Activated gamma-delta T cell treated with Interleukin-2 at 50 U/mL for 16 hours (primary cell): ENCODE measurements at places on chromosomes 7 and 10.

DNA sequence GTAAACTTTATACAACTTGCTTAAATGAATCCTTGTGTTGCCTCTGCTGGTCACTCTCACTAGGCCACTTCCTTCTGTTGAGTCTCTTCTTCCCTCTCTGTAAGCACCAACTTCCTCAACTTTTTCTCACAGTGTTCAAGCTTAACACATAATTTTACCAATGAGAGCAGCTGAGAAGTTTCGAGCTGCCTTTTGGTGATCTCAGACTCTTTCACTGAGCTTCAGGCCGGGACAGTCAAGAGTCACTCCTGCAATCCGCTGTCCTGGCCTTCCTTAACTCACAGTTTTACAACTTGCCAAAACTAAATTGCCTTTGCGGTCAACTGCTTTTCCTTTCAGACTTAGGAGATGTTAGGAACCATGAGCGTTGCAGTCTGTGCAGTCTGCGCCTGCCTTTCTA, 47.4 kb downstream of the PRPF18 start:
- no peak for DNase-seq

DNA sequence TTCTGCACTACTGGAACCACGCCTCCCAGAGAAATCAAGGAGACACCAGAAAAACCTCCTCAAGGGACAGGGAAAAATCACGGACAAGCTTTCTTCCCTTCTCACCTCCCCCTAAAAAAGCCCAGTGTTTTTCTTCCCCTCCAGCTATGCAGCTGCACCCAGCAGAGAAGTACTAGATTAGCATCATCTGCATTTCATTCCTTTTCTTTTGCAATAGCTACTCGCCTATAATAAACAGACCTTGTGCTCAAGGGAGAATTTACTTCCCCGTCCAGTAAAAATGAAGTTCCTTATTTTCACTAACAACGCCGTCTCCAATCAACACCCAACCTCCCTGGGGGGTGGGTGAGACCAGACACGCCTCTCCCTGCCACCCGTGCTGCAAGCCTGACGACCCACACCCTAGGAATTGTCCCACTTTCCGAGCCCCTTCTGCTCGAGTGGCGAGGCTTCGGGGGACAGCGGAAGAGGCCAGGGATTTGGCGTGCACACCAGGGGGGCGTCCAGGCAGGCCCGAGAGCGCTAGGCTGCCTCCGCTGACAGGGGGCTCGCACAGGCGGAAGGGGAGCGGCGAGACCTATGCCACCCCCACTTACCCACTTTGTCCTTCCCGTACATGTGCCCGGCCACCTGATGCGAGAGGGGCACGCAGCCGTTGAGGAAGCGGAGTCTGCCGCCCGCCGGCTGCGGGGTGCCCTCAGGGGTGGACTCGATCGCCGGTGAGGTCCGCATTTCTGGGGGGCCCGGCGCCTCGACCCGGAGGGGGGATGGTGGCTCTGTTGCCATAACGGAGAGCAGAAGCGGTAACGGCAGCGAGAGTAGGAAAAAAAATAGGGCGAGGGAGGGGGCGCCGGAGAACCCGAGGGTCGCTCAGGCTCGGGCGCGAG, 625 bp downstream of the IPMK start:
- DNase-seq, result peak; percentile 37

DNA sequence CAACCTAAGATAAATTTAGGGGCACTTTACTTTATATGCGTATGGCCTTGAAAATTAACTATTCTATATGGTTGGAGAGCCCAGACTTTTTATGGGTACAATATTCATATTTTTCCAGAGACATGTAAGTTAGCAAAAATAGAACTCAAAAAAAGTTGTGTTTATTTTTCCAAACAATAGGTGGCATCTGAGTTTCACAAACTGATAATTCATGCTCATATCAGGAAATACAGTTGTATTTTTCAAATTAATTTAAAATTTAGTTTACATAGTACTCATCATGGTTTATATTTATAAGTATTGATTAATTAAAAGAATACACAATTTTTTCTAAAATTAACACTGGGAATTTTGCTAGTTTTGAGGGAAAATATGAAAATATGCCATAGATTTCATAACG, 34.6 kb downstream of the ANKRD7 start:
- no peak for DNase-seq

GRCh38 chr10:68303849-68304412, 27.9 kb upstream of the HNRNPH3 start:
- no peak for DNase-seq

DNA sequence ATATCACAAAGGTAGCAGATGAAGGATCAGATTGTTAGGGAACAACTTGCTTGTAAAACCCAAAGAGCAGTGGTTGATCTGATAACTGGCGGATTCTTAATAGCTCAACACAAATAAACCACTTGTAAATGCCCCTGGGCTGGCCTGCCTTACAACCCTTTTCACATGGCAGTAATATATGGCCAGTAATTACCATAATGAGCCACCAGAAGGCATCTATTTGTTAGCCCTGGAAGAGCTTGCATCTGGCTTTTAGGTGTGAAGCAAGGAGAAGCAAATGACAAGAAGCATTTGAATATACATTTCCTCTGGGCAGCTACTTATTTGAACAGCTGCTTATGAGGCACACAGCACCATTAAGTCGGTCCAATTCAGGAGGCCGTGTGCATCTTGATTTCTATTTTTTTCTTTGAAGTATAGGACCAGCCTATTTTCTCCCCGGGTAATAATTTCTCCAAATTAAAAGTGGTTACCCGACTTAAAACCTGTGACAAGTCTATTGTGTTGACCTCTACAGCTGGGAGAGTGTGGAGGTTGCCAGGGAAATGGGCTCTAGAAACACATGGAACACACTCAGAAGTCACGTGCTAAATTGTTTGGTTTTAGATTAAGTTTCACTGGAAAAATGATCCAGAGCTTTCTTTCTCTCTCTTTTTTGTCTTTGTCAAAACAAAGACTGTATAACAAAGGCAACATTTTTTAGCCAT, 113.4 kb downstream of the SEM1 start:
- no peak for DNase-seq

- no peak for DNase-seq
Measured at GRCh38 chr10:98195120-98195519, 60.7 kb downstream of the R3HCC1L start.

- DNase-seq, result no peak
Measured at GRCh38 chr7:65554-65953, 126.8 kb upstream of the FAM20C start.

- no peak for DNase-seq
Measured at GRCh38 chr10:100901051-100901450, 11.7 kb upstream of the SLF2 start.

DNA sequence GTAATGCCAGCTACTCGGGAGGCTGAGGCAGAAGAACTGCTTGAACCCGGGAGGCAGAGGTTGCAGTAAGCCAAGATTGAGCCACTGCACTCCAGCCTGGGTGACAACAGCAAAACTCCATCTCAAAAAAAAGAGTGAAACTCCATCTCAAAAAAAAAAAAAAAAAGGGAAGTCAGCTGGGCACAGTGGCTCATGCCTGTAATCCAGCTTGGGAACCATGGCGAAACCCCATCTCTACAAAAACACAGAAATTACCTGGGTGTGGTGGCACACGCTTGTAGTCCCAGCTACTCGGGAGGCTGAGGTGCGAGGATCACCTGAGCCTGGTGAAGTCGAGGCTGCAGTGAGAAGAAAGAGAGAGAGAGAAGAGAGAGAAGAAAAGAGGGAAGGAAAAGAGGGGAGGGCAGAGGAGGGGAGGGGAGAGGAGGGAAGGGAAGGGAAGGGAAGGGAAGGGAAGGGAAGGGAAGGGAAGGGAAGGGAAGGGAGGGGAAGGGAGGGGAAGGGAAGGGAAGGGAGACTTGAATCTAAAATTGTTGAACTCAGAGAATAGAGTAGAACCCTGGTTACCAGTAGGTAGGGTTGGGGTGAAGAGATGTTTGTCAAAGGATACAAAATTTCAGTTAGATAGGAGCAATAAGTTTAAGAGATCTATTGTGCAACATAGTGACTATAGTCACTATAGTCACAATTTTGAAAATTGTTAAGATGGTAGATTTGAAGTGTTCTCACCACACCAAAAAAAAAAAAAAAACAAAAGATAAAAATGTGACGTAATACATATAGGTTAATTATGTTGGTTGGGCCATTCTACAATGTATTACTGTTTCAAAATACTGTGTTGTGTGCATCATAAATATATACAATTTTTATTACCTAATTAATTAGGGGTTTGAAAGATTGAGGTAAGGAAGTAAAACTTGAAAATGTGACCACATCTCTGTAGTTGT, 2.5 kb downstream of the SLC16A9 start:
- DNase-seq, result no peak

DNA sequence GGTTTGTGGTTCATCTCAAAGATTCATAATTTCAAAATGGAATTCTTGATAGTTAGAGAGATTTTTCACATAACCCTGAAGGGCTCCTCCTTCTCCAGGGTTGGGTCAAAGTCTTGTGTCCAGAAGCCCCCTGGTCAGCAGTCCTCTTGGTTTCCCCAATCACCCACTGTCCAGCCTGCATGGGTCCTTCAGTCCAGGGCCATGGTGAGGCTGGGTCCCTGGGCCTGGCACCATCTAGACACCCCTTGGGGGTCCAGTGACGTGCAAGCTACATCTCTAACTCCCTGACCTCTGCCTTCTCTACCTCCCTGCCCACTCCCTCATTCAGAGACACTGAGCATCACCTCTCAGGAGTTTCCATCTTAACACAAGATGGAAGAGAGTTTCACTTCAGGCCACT, 26.1 kb downstream of the ANXA8 start:
- DNase-seq, result no peak

DNA sequence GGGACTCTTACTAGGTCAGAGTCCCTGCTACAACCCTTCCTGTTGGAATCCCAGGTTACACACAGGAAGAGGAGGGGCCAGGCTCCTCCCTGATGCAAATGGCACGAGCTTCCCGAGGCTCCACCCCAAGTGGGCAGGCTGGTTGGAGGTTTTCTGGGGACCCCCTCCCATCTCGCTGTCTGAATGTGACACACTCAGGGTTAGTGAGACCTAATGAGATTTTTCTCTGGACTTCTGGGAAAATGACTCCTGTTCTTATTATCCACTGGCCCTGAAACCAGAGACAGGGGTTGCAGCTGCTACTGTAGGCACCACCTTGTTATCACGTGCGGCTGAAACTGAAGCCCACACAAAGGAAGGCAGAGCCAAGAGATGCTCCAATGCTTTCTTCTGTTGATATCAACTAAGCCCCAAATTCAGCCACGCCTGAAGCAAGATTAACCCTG, 103.3 kb downstream of the FAM107B start:
- no peak for DNase-seq
